ENCODE measurements at places on chromosomes 7 and 10.

GRCh38 chr7:115812794-115813193 is 217.8 kb downstream of the TFEC start:
- DNase-seq = no peak

DNA sequence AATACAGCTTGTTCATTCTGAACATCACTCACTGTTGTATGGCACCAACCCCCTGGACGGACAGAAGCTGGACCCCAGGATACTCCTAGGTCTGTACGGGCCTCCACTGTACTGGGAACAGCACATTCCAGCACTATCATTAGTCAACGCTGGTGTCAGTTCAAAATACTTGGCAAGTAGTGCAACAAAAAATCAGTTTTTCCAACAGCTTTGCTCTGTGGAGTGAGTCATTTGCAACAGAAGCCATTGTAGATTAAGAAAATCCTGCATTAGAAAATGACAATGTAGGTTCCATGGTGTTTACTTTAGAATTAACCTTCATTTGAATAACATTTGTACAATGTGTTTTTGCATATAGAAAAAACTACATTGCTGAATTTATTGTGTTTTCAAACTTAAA is 266.6 kb downstream of the HDAC9 start:
- no peak for DNase-seq

DNA sequence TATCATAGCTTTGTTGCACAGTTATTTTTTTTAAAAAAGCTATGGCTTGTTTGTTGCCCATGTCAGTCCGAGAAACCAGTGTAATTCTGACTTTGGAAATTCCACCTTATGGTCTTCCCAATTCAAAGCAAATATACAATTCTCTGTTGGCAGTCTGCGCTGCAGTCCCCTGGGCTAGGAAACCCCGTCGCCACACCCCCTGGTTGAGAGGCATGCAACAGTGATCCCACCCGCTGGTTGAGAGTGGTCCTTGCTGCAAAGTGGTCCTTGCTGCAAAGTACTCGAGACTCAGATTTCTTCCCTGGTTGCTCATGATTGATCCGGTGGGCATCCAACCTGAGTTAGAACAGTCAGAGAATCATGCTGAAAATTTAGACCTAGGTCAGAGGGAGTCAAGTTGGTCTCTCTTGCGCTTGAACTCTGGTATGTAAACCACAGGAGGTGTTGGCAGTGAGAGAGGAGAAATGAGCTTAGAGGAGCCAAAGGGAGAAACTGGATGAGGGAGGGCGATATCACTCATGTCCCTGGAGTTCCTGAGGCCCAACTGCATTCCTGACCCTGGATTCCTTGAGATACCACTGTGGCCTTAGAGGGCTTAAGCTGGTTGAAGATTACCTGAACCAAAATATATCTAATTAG is 45.0 kb upstream of the STK17A start:
- no peak for DNase-seq

DNA sequence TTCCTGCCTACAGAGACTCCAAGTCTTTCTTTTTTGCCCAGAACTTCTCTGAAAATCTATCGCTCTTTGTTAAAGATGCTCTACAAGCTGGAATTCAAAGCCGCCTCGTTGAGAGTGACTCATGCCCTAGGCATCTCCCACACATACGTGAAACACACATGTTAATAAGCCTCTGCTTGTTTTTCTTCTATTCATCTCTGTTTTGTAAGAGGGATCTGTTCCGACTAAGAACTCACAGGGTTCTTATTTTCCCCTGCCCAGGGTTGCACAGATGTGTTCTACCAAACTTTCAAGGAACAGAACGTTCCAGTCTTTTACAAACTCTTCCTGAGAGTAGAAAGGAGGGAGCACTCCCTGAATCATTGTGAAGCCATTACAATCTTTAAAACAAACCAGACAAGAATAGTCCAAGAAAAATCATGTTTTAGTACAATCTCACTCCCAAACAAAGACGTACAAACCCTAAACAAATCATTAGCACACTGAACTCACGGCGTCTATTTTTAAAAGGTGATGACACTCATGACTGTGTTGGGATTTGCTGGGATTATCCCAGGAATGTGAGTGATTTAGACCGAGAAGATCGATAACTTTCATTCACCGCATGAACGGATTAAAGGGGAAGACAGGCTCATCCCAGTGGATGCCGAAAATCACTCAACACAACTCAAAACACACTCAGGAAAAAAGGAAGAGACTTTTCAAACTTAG is 55.3 kb upstream of the INPP5A start:
- DNase-seq = no peak

- peak; percentile 13 for DNase-seq
These were observed 7.0 kb downstream of the NPC1L1 start for GRCh38 chr7:44534087-44534486.

- no peak for DNase-seq
These were observed 20.6 kb upstream of the OR2AE1 start for GRCh38 chr7:99897322-99898022.

DNA sequence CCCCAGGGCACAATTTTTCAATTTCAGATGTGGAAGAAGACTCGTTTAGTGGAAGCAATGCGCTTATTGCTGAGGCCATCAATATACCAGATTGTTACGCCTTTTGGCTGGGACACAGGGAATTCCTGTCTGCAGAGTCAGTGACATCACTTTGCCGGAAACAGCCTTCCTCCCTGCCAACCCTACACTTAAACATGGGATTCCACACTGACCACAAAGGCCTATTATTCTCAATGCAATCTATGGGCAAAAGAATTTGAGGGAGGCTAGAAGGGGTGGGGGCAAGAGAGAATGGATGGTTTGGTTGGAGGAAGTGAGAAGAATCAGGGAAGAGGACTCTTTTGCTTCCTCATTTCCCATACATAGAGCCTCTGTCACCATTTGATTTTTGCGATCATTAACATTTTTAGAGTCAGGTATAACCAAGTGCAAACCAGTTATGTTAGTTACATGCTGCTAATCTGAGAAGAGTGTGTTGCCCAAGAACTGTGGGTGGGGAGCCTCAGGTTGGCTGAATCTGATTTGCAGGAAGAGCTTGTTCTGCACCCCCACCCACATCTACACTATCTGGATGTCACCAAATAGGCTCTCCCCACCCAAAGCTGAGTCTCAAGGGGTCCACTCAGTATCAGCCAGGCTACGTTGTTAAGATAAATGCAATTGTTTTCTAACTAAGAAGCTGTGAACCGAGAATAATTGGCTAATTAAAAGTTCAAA is 58.2 kb downstream of the ENTPD1 start:
- no peak for DNase-seq

DNA sequence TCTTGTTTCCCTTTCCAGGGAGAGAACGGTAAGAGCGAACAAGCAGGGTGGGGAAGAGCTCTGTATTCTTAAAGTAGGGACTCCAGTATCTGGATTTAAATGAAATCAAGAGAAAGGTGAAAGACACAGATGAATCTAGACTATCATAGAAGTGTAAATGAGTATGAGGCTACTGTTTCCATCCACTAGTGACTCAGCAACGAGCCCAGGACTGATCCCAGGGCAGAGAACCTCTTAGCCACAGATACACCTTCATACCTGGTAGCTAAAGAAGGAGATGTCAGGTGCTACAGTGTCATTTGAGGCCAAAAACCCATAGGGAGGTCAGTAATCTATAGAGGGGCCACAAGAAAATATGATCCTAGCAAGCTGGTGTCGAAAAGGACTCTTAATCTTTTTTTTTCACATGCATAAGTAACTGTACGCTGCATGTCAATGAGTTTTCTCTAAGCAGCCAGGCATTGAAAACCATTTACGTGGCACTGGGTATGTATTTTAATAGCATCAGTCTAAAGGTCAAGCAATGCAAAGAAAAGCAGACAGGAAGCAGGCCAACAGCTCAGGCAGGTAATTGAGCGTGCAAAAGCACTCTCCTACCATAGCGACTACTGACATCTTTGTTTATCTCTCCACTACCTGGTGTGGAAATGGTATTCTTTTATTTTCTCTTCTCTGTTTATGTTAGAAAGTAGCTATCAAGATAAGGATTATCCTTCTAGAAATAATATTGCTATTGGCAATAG is 91.5 kb upstream of the EGR2 start:
- peak; percentile 80 for DNase-seq

GRCh38 chr10:7478727-7479457 is 68.1 kb upstream of the SFMBT2 start:
- DNase-seq = no peak

GRCh38 chr10:127189226-127189625 is 7.2 kb downstream of the INSYN2A start:
- DNase-seq = no peak

Measured in NCI-H345 (cell line).